ENCODE measurements at places on chromosomes 2 and 18.

GRCh38 chr2:59925321-59925720 is 628.1 kb downstream of the BCL11A start:
- no peaks in the 10 kb centered on the region for H3K36me3 ChIP-seq
- H3K27ac ChIP-seq, result no peak overlapping the region
- no peak for DNase-seq

- no peak for DNase-seq
- no peaks in the 10 kb centered on the region for H3K27me3 ChIP-seq
- H3K4me3 ChIP-seq, result no peak overlapping the region
- H3K36me3 ChIP-seq, result no peaks in the 10 kb centered on the region
Observed at GRCh38 chr2:195563857-195564512, 93.0 kb upstream of the SLC39A10 start.

DNA sequence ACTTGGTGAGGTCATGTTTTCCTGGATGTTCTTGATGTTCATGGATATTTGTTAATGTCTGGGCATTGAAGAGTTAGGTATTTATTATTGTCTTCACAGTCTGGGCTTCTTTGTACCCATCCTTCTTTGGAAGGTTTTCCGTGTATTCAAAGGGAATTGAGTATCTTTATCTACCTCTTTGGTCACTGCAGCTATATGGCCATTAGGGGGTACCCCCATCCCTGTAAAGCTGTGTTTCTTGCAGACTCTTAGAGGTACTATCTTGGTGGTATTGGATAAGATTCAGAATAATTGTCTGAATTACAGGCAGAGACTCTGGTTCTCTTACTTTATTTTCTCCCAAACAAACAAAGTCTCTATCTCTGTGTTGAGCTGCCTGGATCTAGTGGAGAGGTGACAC is 401.6 kb upstream of the FSIP2 start:
- no peaks in the 10 kb centered on the region for H3K4me1 ChIP-seq
- H3K4me3 ChIP-seq, result no peak overlapping the region
- DNase-seq, result no peak
- no peak overlapping the region for H3K27ac ChIP-seq
- H3K36me3 ChIP-seq, result no peaks in the 10 kb centered on the region
- no peaks in the 10 kb centered on the region for H3K27me3 ChIP-seq

DNA sequence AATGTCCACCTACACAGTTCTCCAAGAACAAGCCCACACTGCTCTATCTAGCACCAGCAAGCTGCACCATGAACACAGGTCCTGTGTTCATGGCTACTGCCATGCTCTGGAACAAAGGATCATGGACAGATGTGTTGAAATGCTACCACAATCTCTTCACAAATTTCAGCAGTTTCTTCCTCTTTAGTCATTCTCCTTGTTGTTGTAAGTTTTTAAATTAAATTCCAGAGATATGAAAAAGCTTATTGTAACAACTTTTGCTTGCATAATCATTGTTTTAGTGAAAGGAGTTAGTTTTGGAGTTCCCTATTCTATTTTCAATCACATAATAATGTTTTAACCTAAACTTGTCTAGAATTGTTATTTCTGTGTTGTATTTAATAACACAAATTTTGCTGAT is 17.2 kb upstream of the NAPG start:
- DNase-seq, result no peak
- H3K36me3 ChIP-seq, result no peaks in the 10 kb centered on the region
- no peaks in the 10 kb centered on the region for H3K27me3 ChIP-seq
- H3K27ac ChIP-seq, result no peak overlapping the region

DNA sequence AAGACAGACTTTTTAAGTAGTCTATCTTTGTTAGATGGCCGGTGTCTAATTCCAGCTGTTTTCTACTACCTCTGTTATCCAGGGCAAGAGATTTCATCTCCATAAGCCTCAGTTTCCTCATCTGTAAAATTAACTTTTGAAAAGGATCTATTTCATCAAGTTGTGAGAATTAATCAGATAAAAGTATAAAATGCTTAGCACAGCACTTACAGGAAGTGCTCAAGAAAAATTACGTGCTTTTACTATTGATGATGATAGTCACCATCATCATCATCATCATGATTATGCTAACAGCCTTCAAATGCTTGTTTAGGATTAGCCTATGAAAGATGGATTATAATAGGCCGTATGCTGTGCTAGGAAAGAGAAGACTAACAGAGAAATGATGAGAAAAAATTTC is 76.2 kb downstream of the CYRIA start:
- no peaks in the 10 kb centered on the region for H3K4me1 ChIP-seq
- H3K27me3 ChIP-seq, result no peaks in the 10 kb centered on the region
- H3K36me3 ChIP-seq, result no peaks in the 10 kb centered on the region
- DNase-seq, result no peak
- H3K27ac ChIP-seq, result no peak overlapping the region
- H3K4me3 ChIP-seq, result no peak overlapping the region

DNA sequence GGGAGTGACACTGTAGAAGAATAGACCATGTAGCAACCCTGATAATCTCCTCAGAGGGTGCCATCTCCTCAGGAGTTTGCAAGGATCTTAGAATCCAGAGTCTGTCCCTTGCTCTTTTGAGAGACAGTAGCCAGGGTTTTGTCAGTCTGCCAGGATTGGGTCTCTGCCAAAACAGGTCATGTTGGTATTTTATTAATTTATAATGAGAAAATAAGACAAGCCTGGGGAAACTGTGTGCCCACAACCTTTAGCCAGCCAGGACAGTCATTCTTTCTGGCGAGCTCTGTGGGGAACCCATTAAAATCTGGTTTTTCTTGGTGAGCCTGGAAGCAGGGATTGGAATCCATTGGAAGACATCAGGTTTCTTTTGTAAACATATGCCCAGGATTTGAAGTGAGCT is 78.6 kb downstream of the PTPRM start:
- no peak overlapping the region for H3K4me3 ChIP-seq
- no peaks in the 10 kb centered on the region for H3K4me1 ChIP-seq
- H3K27me3 ChIP-seq, result no peaks in the 10 kb centered on the region
- no peaks in the 10 kb centered on the region for H3K36me3 ChIP-seq
- no peak for DNase-seq
- no peak overlapping the region for H3K27ac ChIP-seq

GRCh38 chr2:114805195-114805594 is 362.8 kb downstream of the DPP10 start:
- no peaks in the 10 kb centered on the region for H3K4me1 ChIP-seq
- H3K27ac ChIP-seq, result no peak overlapping the region
- no peaks in the 10 kb centered on the region for H3K36me3 ChIP-seq
- no peaks in the 10 kb centered on the region for H3K27me3 ChIP-seq
- H3K4me3 ChIP-seq, result no peak overlapping the region

DNA sequence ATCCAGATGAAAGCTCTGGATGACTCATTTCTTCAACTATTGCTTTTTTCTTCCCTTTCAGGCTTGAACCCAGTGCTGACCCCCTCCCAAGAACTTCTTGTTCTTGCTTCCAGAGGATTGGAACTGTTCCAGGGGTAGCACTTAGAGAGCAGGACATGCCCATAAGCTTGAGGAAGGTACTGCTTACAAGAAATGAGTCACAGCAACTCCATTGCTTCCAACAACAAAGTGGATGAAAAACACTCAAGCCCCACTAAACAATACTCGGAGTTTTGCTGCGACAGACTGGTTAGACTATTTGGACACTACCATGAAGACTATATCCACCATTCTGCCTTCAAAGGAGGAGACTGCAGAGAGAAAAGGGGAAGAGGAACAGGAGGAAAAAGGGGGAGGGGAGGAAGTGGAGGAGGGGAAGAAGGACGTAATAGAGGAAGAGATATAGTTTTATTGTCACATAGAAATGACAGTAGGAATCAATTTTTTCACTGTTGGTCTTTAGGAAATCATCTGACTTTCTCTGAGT is 1.6 kb upstream of the EPC2 start:
- H3K36me3 ChIP-seq, result no peaks in the 10 kb centered on the region
- peaks cover 19% of the 10 kb centered on the region for H3K4me1 ChIP-seq

DNA sequence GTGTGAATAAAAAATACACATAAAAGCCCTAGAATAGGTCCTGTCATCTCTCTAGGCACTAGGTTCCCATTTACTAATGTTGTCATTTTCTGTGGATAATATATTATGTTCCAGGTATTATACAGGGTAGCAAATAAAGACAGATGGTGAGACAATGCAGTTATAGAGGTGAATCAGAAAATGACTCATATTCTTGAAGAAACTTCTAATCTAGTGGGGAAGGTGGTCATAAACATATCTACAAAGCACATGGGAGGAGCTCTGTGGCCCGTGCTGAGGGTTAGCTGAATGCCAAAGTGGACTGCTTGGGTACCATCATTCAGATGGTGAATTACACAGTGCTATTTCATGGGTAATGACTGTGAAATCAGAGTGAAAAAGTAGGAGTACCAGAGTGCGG is 700.9 kb downstream of the ERBB4 start:
- no peaks in the 10 kb centered on the region for H3K4me1 ChIP-seq
- H3K36me3 ChIP-seq, result no peaks in the 10 kb centered on the region
- H3K4me3 ChIP-seq, result no peak overlapping the region
- H3K27ac ChIP-seq, result no peak overlapping the region
- H3K27me3 ChIP-seq, result no peaks in the 10 kb centered on the region

GRCh38 chr2:16227811-16228462 is 287.6 kb downstream of the MYCN start:
- no peaks in the 10 kb centered on the region for H3K27me3 ChIP-seq
- no peaks in the 10 kb centered on the region for H3K36me3 ChIP-seq
- no peak overlapping the region for H3K4me3 ChIP-seq
- no peak for DNase-seq
- H3K4me1 ChIP-seq, result peaks cover 17% of the 10 kb centered on the region

DNA sequence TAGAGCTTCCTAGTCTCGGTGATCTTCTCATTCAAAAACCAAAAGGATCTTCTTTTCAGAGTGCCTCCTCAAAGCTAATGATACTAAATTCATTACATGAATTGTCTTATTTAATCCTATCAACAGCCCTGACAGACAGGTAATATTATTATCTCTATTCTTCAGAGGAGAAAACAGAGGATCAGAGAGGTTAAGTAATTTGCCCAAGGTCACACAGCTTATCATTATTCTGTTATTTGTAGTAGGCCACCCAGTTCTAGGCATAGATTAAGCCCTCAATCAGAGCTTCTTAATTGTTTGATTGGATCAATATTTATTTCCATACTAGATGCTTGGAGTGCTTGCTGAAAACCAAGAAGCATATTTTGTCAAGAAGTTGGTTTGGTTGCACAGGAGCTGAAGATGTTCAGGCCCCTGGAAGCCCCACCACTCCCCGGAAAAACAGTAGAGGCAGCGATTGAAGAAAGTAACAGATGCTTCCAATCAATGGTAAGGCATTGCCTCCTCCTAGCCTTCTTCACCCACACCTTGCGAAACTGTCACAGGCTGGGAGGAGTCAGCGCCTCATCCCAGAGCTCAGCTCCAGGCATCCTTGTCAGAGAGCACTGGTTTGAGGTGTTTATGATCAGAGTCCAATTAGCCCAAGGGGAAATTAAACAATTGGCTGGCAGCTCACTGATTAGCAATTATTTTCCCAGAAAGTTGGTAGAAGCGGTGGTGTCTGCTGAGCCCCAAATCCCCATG is 487.2 kb downstream of the BCL11A start:
- H3K27me3 ChIP-seq, result peaks cover 12% of the 10 kb centered on the region
- H3K4me1 ChIP-seq, result no peaks in the 10 kb centered on the region
- H3K36me3 ChIP-seq, result no peaks in the 10 kb centered on the region
